ENCODE measurements at places on chromosomes 7 and 10.

GRCh38 chr10:62045765-62046521 lies 144.4 kb downstream of the ARID5B start:
- peak; percentile 95 for DNase-seq

- DNase-seq, result no peak
These were observed 265.5 kb upstream of the FERD3L start for GRCh38 chr7:19410691-19411090.

GRCh38 chr7:101614939-101615302 lies 14.2 kb downstream of the MYL10 start:
- DNase-seq, result no peak

DNA sequence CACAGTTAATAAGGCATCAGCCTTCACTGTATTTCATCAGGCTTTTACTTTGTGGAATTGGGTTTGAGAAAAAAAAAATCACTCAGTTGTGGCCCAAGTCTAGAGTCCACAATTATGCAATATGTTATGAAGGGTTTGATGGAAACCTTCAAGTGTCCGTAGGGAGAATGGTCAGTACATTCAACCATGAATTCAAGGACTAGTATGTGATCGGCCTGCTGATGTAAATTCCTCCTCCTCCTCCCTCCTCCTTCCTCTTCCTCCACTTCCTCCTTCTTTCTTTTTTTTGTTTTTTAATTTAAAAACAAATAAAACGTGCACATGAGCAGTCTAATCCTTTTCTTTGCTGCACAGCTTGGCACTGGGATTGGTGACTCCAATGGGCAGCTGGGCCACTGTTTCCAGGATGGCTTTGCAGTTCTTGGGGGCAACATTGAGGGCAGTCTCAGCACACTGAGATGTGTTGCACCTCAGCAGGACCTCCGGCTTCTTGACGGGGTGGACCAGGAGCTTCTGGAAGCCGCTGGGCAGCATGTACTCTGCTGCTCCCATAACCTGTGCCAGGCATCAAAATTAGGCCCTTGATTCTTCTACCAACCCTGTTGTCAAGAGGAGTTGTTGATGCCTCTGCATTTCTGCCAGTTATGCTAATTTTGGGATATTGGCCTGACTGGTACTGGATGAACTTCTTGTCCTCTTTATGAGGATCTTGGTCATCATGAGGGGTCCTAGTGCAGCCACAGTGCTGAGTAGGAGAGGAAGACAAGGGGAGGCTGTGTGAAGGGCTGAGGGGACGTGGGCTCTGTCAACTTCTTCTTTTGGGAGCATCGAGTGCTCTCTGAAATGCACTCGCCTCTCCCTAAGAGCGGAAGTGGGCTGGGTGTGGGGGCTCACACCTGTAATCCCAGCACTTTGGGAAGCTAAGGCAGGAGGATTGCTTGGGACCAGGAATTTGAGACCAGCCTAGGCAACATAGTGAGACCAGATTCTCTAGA lies 9.3 kb upstream of the IL2RA start:
- DNase-seq, result no peak

DNA sequence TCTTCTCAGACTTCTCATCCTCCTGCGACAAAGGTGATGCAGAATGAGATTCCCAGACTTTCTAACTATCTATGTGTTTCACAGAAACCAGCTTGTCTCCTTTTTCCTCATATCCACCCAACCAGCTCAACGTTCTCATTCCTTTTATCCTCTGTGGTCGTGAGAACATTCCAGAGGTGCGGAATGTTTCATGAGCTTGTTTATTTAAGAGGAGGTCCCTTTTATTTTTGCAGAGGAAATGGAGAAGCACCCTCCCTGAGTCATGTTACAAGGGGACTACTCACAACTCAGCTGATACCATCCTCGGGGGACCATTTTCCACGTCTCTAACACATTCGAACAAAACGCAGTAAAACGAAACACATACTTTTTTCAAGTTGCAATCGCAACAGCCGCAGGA lies 93.2 kb downstream of the ZRANB1 start:
- DNase-seq, result peak; percentile 95

DNA sequence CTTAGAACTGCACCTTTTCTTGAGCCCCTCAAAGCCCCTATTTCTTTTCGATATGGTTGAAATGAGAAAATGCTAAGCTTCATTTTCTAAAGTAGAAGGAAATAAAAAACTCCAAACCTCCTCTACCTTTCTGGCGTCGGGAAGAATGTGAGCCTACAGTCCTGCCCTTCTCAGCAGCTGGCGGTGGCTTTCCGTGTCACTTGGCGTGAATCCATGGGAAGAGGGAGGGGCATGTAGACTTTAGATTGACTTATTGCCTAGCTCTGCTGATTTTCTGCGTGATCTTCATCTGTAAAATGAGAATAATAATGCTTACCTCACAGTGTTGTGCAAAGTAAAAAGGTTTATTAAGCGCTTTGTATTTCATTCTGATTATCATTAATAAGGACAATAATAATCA lies 35.0 kb downstream of the PRR15 start:
- DNase-seq, result no peak

DNA sequence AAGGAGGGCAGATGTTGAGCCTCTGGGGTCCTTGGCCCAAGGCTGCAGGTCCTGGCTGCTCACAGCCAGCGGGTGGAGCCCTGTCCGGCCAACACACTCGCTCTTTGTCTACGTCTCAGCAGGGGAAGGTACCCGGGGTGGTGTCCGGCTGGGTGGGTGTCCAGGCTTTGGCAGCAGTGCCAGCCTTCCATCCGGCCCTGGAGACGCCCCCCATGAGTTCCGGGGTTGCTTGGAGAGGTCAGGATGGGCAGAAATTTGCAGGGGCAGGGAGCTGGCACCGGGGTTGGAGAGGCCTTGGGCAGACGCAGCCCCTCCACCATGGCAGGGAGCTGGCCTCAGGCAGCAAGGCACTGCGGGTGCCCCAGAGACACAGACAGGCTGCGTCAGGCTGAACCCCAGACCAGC lies 42.2 kb upstream of the ELN start:
- no peak for DNase-seq

DNA sequence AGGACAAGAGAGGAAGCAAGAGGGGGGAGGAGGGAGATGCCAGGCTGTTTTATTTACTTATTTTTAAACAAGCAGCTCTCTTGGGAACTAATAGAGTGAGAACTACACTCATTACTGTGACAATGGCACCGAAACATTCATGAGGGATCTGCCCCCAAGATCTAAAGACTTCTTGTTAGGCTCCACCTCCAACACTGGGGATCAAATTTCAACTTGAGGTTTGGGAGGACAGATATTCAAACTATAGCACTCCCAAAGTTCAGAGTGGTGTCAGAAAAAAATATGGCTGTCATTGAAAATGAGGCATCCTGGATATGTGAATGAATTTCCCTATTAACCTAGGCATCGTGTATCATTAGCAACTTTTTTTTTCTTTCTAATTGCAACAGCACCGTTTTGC lies 145.5 kb downstream of the ABCA13 start:
- DNase-seq, result no peak

DNA sequence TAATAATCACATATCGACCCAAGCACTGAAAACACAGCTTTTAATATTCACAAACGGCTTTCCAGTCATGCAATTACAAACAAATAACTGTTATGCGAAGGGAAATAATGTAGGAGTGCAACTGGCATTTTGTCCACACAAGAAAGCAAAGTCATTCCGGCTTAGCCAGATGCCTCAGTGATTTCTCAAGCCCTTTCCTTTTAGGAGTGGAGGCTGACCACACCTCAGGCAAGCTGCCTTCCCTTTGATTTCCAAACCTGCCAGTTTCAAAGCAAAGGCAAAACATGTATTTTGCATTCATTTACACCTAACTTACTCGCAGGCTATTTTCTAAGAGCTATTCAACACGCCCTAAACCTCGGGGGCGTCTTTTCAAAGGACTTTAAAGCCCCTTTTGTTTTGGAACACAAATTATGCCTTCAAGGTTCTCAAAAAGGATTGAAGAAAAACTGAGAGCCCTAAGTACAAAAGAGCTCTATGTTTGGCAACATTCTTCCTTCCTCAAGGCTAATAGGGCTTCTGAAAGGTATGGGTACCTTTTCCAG lies 109.6 kb downstream of the CPXM2 start:
- no peak for DNase-seq

- DNase-seq, result no peak
These were observed 424 bp downstream of the EGFR start for GRCh38 chr7:55019191-55019690.

- no peak for DNase-seq
These were observed 1.1 kb downstream of the PSMA2 start for GRCh38 chr7:42930889-42931288.

GRCh38 chr7:54090652-54091213 lies 451.4 kb upstream of the VSTM2A start:
- DNase-seq, result no peak

GRCh38 chr10:69065406-69066361 lies 22.2 kb upstream of the SRGN start:
- peak; percentile 54 for DNase-seq

DNA sequence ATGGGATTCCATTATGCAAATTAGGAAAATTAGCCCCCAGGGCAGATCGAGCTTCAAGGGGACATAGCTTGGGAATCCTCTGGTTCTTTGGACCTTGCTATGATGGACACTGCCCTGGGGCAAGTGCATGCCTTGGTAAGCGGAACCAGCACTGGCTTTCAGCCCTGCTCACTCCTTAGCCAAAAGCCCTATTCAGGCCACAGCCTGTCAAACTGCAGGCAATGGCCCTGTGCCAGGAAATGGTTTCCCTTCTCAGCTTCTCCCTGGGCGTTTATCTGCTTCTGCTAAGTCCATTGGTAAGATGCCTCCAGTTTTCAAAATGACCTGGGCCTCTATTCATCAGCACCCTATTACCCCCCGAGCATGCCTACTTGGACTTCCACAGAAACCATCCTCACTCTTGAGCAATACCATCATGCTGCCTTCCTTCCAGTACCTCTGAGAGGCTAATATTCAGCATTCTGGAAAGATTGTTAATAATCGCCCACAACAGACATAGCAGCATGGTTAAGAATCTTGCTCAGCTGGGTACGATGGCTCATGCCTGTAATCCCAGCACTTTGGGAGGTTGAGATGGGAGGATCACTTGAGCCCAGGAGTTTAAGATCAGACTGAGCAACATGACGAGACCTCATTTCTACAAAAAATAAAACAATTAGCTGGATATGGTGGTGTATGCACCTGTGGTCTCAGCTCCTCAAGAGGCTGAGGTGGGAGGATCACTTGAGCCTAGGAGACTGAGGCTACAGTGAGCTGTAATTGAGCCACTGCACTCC lies 918.6 kb upstream of the AUTS2 start:
- no peak for DNase-seq

GRCh38 chr10:119205894-119206602 lies 1.3 kb upstream of the GRK5 start:
- DNase-seq, result no peak

- no peak for DNase-seq
These were observed 42.1 kb downstream of the PPP1R9A start for GRCh38 chr7:94949532-94949931.

- peak; percentile 69 for DNase-seq
These were observed 97.5 kb downstream of the FAM53B start for GRCh38 chr10:124646483-124647352.

- DNase-seq, result no peak
These were observed 698.8 kb upstream of the CELF2 start for GRCh38 chr10:10318856-10319255.

DNA sequence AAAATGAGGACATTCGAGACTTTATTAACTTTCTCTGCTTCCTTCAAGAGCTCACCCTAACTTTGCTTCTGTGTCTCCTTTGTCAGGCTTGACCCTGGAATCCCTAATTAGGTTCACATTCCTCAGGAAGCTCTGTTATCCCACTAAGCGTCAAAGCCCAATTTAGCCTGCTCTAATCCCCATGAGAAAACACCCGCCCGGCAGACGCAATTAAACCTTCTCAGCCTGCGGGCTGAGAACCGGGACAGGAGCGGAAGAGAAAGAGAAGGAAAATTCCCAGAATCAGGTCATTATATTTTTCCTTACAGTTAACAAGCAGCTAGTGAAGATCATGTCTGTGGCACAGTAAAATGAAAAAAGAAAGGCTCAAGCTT lies 93.0 kb downstream of the TNS3 start:
- no peak for DNase-seq

GRCh38 chr7:155948845-155949244 lies 136.6 kb upstream of the SHH start:
- no peak for DNase-seq

DNA sequence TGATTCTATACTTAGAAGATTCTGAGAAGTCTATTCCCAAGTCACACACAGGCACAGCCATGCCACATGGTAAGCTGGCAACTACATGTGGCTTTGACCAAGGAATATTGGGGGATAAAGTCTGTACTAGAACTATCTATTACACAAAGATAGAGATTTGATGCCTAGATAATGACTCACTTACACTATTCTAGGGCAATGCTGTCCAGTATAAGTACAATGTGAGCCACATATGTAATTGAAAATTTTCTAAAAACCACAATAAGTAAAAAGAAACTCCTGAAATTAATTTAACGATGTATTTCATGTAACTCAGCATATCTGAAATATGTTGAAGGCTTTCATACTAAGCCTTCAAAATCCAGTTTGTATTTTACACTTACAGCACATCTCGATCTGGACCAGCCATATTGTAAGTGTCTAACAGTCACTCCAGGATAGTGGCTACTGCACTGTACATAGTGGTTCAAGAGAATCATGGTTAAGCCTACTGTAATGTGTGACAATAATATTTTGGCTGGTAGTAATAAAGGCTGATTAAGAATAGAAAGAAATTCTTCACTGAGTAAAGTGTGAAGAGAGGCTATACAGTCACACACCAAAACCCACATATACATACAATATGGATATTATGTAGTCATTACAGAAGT lies 62.8 kb downstream of the RTKN2 start:
- DNase-seq, result no peak

- no peak for DNase-seq
These were observed 133.0 kb upstream of the ZNF32 start for GRCh38 chr10:43781480-43782361.

DNA sequence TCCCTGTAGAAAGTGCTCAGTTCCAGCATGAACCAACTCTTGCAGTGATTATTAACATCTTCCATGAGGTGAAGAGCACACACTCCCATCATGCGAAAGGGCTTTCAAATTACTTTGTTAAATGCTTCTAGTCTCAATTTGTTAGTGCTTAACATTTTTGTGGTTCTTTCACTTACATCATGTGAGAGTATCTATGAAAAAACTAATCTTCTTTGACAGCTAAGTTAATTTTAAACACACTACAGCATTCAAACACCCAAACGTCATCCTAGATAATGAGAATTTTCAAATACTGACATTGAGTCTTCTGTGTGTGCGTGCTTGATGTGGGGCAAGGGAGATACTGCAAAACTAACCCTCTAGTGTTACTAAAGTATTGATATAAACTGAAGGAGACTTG lies 84.8 kb downstream of the ETV1 start:
- DNase-seq, result peak; percentile 86

- DNase-seq, result no peak
These were observed 145.8 kb downstream of the RGS10 start for GRCh38 chr10:119396709-119397071.

DNA sequence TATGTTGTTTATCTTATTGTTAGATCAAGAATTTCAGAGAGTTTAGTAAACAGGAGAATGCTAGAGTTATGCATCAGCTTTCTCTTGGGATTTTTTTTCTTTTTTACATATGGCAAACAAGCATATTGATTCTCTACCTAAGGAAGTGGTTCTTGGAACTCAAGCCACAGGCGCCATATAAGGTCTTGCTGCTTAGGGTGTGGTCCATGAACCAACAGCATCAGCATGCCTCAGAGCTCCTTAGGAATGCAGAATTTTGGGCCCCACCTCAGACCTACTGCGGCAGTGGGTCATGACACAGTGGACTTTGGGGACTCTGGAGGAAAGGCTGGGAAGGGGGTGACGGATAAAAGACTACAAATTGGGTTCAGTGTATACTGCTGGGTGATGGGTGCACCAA lies 230.8 kb downstream of the SKAP2 start:
- no peak for DNase-seq

Data from fibroblast of upper back skin (primary cell).